Stimulated activated CD8-positive, alpha-beta memory T cell treated with anti-CD3 and anti-CD28 coated beads, Interleukin-15, amount 100 ng/mL, for 4 hours (primary cell): ENCODE measurements at places on chromosomes 3 and 15.

DNA sequence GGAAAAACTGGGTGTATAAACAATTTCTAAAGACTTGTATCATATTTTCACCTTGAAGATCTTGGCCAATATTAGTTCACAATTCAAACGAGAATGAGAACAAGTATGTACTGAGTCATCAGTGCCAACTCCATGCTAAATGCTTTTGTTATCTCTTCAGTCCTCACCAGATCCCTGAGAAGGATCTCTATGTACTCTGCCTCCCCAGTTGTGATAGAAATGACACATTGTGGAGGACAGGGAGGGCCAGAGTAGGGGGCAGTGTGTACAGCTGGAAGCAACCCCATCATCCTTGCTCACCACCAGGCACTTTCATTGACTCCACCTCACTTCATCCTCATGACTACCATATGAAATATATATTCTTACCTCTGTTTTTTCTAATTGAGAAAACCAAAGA is 353.7 kb upstream of the SOX2 start:
- DNase-seq = no peak

DNA sequence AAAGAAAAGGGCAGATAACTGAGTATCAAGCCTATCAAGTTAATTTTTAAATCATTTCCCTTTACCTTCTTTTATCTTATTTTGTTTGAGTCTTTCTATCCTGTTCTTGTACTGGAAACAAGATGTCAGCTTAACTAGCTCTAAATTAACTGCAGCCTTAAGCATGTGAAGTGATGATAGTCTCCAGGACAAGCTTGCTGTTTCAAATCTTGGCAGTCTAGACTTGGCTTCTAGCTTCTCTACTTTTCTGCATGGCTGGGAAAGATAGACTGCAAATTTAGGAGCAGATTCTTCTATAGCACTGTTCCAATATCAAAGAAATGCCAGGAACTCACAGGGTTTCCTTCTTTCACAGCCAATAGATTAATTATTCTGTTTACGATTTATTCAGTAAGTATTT is 1034.4 kb downstream of the TUSC7 start:
- no peak for DNase-seq

GRCh38 chr3:166484470-166484869 is 647.2 kb upstream of the BCHE start:
- DNase-seq = no peak

DNA sequence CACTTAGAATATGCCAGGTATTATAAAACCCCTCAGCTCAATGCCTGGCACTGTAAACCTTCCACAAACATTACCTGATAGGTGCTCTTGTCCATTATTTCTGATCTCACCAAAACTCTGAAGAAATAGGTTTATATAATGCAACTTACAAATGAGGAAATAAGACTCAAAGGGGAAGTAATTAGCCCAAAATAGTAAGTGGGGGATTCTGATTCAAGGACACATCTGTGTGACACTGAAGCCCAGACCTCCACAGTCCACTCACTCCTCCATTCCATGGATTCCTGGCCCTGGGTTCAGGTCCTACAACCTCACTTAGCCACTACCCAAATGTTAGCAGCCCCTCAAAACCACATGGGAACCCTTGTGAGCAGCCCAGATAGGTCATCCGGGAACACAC is 49.9 kb downstream of the TRANK1 start:
- no peak for DNase-seq

DNA sequence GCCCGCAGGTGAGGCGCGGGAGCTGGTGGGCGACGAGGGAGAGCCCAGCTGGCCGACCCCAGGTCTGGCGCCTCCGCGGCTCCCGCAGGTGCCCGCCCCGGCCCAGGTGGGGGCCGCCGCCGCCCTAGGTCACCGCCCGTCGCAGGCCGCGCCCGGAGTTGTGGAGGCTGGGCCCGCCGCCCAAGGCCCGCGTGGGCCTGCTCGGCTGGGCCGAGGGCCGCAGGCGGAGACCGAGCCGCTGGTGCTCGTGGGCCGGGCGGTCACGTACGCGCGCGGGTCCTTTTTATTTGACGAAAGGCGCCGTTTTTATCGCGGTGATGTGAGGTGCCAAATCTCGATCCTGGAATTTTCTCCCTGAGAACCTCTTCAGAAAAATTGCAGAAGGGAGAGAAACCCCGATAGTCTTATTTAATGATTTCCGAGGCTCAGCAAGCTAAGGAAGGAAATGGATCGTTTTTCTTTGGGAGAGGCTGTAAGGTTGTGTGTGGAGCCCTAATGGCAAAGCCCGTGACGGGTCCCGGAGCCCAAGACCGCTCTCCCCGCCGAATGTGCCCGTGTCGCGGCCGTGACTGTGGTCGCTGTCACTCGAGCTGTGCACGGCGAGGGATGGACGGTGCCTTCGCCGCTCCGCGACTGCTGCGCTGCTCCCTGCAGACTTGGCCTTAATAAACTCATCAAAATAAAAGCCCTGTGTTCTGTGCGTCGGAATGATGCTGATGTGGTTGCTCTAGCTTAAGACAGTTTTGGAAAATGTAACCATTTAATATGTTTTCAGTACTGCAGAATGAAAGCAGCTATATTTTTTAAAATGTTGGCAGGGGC is 612 bp downstream of the APPL1 start:
- no peak for DNase-seq

DNA sequence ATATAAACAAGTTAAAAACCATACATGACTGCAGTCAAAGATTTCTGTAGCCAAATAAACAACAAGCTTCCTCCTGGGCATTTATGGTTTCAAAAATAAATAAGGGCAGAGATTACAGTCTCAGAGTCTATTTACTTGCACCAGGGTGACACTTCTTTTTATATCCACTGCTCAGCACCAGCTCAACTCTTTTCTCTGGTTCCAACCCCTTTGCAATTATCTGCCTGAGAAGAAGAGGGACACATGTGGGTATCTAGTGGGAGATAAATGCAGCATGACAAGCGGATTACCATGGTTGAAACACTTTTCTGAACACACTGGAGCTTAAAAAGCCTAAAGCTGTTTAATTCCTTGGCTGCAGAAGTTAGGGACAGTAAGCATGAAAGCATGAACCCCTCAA is 311.5 kb downstream of the CNTN3 start:
- DNase-seq = no peak

DNA sequence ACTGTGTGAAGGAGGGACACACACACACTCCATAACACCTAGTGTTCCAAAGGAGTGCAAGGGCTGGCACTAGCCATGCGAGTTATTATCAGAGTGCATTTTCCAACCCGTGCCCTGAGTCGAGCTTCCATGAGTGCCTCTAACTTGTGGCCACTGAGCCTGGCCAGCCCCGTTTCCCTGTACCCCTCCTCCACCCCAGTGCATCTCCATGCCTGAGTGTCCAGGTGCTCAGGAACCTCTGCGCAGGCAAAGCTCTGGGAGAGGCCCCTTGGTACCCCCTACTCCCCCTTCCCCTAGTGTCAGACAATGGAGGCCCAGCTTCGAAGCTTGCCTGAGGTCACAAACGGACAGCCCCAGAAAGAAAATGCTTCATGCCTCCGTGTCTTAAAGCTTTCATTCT is 45.2 kb upstream of the HES1 start:
- DNase-seq = no peak

GRCh38 chr3:196236223-196236622 is 19.9 kb downstream of the SLC51A start:
- DNase-seq = no peak

DNA sequence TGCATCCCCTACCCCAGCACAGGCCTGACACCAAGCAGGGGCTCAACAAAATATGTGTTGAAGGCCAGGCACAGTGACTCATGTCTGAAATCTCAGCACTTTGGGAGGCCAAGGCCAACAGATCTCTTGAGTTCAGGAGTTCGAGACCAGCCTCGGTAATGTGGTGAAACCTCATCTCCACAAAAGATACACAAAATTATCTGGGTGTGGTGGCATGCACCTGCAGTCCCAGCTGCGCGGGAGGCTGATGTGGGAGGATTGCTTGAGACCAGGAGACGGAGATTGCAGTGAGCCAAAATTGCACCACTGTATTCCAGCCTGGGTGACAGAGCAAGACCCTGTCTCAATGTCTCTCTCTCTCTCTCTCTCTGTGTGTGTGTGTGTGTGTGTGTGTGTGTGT is 30.7 kb upstream of the CYP11A1 start:
- DNase-seq = no peak

GRCh38 chr3:191238321-191238817 is 39.3 kb downstream of the OSTN start:
- no peak for DNase-seq

GRCh38 chr3:27324686-27325085 is 44.5 kb downstream of the NEK10 start:
- DNase-seq = no peak

DNA sequence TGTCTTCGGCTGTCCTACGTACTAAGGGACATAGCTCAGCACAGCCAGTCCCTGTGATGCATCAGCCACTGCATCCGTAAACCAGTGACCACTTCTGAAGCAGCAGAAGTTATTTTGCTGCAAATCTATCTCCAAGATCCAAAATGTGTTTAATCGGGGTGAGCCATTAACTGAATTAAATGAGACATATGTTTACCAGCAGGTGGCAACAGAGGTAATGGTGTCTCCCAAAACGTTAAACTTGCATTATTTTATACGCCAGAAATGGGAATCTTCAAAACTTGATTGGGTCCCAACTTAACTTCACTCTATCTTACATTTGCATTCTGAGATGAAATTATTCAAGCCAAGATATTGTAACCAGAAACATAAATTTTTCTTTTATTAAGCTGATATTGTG is 75.3 kb upstream of the BOC start:
- DNase-seq = no peak

GRCh38 chr3:66481071-66482017 is 19.5 kb downstream of the LRIG1 start:
- DNase-seq = no peak

GRCh38 chr3:128036119-128036518 is 16.1 kb upstream of the SEC61A1 start:
- DNase-seq = no peak
